ENCODE measurements at places on chromosomes 1 and 21.

DNA sequence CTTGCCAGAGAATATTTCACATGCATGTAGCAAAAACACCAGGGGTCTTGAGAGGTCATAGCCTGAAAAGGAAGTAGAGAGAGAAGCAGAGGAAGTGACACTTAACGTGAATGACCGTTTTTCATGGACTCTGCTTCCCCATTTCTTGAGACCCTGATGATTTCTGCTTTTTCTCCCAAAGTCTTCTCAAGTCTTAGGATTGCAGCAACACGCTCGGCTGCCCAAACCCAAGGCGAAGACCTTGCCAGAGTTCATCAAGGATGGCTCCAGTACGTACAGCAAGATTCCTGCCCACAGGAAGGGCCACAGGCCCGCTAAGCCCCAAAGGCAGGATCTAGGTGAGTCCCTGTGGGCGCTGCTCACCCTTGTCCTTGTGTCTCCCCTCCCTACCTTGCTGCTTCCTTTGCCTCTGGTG, 12.8 kb downstream of the THEMIS2 start:
- no peak for DNase-seq

- no peak for DNase-seq
Measured at GRCh38 chr1:15575549-15576150, 9.2 kb downstream of the AGMAT start.

DNA sequence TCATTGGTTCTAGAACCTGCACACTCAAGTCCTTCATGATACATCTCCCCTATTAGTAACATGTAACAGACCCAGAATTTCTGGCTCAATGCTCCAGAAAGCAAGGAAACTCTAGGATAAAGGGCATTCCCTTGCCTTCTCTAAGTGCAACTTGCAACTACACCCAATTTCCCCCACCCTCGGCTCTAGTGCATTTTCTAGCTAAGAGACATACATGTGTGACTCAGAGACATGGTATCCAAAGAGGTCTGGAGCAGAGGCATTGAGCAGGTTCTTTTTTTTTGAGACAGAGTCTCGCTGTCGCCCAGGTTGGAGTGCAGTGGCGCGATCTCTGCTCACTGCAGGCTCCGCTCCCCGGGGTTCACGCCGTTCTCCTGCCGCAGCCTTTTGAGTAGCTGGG, 132.9 kb downstream of the ZC3H11B start:
- no peak for DNase-seq

DNA sequence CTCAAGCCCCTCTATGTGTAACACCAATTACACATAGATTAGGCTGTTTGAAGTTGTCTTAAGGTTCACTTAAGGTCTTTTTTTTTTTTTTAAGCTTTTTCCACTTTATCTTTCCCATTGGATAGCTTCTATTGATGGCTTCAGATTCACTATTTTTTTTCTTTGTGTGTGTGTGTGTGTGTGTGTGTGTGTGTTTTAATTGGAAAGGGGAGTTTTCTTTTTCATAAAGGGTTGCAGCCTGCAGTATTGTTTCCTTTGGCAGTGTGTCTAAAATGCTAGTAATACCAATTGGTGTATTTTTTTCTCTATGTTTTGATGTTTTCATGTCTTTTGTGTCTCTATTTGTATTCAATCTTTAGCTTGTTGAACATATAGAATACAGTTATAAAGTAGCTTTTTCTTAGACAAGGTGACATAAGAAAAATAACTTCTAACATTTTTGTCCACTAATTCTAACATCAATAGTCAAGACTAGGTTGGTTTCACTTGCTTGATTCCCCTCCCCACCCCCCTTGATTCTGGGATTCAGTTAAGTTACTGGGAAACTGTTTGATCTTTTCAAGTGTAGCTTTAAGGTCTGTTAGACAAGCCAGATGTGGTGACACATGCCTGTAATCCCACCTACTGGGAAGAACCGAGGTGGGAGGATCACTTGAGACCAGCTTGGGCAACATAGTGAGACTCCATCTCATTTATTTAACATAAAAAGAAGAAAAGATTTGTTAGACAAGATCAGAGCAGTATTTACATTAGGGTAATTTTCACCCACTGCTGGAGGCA, 21.4 kb downstream of the PRRC2C start:
- no peak for DNase-seq

GRCh38 chr1:111880881-111881837, 108.3 kb downstream of the KCND3 start:
- no peak for DNase-seq

DNA sequence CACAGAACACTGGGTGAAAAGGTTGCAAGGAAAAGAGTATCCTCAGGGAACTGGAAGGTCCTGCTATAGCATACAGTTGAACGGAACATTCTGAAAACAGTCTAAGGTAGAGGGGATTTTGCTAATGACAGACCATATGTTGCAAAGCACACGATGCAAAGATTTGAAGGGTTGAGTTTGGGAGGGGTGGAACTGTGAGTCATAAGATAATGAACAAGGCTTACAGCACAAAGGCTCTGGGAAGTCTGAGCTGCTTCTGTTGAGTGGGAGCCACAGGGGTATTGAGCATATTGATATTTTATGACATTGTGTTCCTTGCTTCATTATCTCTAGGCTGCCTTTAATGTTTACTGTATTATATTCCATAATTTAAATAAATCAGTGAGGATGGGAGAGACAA, 104.9 kb downstream of the PLPPR4 start:
- DNase-seq, result no peak

DNA sequence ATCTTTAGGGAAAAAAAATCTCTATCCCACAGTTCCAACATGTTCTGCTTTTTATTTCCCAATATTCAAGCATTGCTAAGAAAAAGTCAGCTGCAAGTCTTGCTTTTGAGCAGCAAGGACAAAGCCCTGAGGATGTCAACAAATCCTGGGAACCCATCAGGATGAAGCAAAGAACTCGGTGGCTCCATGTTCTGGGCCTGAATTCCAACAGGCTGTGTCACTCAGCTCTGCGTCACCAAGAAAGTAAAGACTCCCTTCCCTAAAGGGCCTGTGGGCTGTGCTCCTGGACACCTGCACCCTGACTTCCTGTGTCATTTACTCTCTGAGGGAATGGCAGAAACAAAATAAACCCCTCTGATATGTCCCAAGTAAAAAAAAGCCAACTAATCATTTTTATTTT, 95.5 kb downstream of the TIAM1 start:
- no peak for DNase-seq

DNA sequence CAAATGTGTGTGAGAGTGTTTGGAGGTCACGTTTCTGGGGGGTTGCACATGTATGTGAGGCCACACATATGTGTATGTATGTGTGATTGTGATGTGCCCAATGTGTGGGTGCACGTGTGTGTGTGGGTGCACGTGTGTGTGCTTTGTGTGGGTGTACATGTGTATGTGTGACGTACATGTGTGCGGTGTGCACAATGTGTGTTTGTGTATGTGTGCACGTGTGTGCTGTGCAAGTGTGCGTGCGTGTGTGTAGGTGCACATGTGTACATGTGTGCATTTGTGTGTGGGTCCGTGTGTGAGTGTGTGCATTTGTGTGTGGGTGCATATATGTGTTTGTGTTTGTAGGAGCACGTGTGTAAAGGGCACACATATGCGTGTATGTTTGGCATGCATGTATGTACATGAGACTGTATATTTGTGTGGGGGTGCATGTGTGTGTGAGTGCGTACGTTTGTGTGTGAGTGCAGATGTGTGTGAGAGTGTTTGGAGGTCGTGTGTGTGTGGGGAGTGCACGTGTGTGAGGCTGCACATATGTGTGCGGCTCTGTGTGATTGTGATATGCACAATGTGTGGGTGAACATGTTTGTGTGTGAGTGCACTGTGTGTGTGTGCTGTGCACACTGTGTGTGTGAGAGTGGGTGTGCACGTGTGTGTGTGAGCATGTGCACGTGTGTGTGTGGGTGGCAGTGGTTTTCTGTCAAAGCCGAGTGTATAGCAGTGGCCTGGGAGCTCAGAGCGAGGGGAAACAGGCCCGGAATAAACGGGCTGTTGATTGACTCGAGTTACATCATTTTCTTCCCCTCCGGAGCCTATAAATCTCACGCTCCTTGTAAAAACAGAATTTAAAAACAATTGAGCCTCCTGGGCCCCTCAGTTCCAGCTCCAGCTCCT, 132.7 kb upstream of the ARHGEF16 start:
- no peak for DNase-seq

DNA sequence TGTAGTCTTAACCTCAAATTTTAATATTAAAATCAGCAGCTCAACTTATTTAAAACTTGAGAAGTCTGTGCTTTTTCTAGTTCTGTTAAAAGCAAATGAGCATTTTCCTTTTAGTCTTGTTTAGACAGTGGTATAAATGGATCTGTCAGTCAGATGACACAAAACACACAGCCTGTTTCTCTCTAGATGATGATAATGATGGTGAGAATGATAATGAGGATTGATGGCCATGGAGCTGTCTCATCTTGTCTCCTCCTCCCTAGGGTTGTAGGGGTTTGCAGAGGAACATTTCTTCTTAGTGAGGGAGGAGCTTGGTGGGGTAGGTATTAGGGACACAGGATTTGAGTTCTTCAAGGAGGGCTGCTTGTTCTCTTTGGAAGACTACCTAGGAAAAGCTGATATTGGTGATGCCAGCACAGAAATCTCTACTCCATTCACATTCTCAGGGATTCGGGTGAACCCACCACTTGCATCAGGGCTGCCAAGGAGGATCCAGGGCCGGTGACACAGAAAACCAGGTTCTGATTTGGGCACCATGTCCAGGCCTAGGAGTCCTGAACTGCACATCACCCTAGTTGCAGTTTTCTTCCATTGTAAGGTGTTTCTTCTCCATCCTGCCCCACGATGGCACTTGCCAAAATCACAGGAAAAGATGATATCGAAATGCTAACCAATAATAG, 147.6 kb downstream of the RHOU start:
- no peak for DNase-seq

DNA sequence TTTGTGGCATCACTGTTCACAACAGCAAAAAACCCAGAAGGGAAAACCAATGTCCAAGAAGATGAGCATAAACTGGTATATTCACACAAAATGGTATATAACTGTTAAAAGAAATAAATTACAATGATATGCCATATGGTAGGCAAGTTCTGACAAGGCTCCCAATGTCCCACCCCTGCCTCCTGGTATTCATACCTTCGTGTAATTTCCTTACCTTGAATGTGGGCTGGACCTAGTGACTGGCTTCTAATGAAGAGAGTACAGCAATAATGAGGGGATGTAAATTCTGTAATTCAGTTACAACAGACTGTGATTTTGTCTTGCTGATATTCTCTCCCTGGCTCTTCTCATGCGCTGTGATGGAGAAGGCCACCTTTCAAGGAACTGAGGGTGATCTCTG, 9.3 kb downstream of the ANKRD45 start:
- DNase-seq, result no peak

DNA sequence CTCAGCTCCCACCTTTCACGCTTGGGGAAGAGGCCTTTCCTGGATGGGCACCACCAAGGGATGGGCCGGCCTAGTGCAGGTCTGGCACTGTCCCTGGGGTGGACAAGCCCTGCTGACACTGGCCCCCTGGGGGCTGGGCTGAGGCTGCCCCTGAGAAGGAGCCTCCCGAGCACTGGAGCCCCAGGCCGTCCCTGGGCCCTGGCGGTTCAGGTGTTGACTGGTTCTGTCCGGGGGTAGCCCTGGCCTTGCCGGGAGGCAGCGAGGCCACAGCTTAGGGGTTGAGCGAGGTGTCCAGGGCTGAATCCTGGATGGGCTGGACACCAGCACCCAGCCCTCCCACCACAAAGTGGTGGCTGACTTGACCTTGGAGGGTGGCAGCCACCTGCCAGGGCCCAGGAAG, 49.7 kb upstream of the ACTRT2 start:
- DNase-seq, result no peak

DNA sequence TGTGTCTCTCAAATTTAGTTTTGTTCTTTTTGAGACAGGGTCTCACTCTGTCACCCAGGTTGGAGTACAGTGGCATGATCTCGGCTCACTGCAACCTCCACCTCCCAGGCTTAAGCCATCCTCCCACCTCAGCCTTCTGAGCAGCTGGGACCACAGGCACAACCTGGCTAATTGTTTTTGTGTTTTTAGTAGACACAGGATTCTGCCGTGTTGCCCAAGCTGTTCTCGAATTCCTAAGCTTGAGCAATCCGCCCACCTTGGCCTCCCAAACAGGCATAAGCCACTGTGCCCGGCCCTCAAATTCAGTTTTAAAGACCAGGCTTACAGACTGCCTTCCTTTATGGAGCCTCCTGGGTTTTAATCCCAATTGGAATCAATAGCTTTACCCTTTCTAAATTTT, 83.7 kb upstream of the SELENON start:
- DNase-seq, result no peak

GRCh38 chr1:187275346-187275745, 446.6 kb downstream of the PLA2G4A start:
- no peak for DNase-seq

GRCh38 chr1:22412932-22413727, 38.5 kb upstream of the ZBTB40 start:
- no peak for DNase-seq

DNA sequence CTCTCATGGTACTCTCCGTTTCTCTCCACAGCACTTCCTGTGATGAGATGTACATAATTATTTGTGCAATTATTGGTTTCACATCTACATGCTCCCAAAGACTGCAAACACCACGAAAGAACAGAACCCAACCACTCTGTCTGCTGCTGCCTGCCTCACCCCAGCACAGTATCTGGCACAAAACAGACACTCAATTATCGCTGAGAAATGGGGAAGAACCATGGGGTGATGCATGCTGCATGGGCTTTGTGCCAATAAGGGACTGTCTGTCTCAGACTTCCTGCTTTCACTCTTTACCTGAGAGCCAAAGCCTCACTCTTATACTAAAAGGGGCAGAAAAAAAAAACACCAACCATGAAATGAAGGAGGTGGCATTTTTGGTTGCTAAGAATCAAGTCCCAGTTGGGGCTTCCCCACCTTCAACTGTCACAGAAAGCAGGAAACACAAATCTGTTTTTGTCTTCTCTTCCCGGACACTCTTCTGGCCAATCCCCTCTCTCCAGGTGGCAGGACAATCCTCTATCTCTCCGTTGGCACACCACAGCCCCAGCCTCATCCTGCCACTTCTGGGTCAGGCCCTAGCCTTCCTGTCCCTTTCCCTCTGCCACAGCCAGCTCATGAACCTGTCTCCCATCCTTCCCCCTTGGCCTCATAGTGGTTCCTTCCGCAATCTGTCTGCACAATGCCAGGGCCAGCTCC, 82.0 kb downstream of the TGFBR3 start:
- no peak for DNase-seq

- DNase-seq, result no peak
Measured at GRCh38 chr21:34520764-34521508, 8.9 kb upstream of the KCNE1 start.

- no peak for DNase-seq
Measured at GRCh38 chr1:37672136-37672870, 20.0 kb upstream of the CDCA8 start.

DNA sequence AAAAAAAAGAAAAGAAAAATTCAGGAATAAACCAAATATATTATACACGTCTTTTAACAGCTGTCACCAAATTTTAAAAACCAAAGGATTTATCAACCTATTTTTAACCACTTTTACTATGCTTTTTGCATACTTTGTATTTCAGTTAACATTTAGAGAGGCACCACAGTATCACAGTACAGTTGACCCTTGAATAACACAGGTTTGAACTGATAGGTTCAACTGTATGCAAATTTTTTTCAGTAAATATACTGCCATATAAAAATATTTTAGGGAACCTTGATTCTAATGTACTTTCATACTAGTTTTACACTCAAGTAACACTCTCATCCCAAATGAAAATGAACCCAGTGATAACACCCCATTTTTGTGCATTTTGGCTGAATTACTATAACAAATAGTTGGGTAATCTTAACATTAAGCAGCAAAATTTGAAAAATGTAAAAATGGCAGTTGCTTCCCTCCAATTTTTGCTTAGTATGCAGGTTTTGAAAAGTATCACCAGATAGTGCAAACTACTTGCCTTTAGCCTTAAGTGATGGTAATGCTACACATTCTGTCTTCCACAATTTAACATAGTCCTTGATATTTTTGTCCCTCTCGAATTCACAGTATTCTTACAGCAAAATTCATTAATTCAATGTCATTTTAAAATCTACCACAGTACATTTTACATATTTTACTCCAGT, 10.8 kb upstream of the ADCY10 start:
- DNase-seq, result no peak
